Fibroblast of upper back skin (primary cell): ENCODE measurements at places on chromosomes 4 and X.

GRCh38 chr4:76302826-76303438 lies 3.6 kb upstream of the STBD1 start:
- DNase-seq, result no peak

- no peak for DNase-seq
Measured at GRCh38 chr4:105470766-105471165, 3.1 kb downstream of the PPA2 start.

DNA sequence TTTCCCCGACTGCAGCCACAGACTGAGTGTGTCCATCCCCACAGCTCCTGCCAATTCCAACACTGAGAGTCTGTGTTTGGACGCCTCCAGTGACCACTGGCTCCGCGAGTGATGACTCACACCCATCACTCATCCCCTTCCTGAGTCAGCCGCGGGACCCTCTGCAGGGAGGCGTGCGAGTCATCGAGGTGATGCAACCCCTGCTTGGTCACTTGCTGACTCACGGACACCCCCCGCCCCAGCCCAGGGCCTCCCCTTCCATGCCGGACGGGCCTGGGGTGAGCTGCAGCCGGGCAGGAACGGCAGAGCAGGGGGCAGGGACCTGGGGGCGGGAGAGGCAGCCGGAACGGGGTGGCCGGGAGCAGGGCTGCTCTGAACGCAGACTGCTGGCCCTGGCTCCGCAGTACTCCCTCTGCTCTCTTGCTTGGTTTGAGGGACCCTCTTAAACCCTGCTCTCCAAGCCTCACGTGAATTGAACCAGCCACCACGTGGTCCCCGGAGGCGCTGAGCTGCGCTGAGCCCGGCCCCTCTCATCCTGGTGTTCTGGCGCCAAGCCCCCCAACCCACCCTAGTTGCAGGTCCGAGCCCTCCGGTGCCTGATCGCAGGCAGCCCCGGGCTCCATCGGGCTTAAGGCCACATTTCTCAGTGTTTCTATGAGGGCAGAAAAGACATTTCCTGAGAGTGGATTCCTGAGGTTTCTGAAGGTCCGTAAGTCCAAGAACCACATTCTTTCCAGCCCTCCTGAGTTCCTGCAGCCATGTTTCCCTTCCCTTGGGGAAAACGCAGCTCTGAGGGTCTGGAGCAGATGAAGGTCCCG lies 32.4 kb downstream of the FGFRL1 start:
- peak; percentile 100 for DNase-seq

- DNase-seq, result no peak
Measured at GRCh38 chrX:57156397-57157049, 19.3 kb upstream of the SPIN2A start.

GRCh38 chr4:101451086-101451485 lies 103.8 kb upstream of the PPP3CA start:
- peak; percentile 59 for DNase-seq

DNA sequence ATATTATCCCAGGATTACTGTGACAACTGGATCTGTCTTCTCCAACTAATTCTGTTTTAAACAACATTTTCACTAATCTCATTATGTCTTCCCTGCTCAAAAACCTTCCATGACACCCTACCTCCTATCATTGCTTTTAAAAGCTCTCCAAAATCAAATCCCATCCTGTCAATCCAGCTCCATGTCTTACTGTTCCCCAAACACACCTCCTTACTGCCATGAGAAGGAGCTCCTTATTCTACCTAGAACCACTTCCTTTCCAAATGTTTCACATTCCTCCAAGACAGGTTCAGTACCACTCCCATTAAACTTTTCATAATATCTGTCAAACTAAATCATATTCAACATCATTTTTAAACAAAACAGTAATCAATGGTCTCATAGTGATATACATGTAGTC lies 66.9 kb upstream of the WDR17 start:
- no peak for DNase-seq

- peak; percentile 72 for DNase-seq
Measured at GRCh38 chrX:20620306-20620705, 353.6 kb upstream of the RPS6KA3 start.

DNA sequence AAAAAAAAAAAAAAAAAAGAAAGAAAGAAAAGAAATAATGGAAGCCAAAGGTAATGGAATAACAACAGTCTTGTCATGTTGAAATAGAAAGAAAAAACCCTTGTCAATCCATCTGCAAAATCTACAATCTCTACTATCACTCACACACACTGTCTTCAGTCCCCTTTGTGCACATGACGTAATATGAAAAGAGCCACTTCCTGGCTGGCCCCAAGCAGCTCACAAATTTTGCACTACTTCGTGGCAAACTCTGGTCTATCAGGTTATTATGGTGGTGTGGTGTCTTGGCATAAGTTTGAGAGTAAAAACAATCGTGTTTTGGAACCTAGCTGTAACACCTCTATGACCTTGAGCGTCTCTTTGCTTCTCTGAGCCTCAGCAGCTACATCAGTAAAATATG lies 8.3 kb upstream of the AFAP1 start:
- no peak for DNase-seq

- DNase-seq, result no peak
Measured at GRCh38 chrX:149531599-149531998, 9.2 kb upstream of the EOLA1 start.

GRCh38 chr4:1608196-1608820 lies 75.8 kb downstream of the FAM53A start:
- DNase-seq, result no peak

- no peak for DNase-seq
Measured at GRCh38 chr4:35252071-35252470, 992.2 kb downstream of the ARAP2 start.

- peak; percentile 13 for DNase-seq
Measured at GRCh38 chr4:157004279-157005161, 32.9 kb upstream of the PDGFC start.

- no peak for DNase-seq
Measured at GRCh38 chrX:153750127-153750774, 13.8 kb upstream of the PLXNB3 start.

- DNase-seq, result peak; percentile 74
Measured at GRCh38 chr4:76570141-76570973, 135.3 kb downstream of the SHROOM3 start.

DNA sequence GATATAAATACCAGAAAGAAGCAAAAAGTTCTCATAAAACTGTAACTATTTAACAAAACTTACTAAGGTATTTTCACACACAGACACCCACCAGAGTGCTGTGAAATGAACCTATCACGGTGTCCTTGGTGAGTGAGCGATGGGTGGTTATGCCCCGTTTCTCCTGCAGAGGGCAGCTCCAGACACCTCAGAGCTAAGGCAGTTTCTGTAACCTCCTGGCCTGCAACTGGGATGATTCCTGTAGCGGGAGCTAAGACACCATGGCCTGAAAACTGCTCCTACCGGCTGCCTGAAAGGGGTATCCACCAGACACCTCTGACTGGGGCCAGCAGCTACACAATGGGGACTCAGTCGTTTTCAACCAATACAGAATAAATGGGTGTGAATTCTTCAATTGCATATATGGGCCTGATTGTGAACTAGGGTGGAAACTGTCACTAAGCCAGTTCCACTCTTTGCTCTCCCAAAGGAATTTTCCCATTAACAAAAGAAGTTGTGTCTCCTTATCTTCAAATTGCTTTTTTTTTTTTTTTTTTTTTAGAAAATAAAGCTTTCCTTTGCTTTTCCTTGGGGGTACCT lies 2375.8 kb upstream of the TENM3 start:
- DNase-seq, result peak; percentile 76

- no peak for DNase-seq
Measured at GRCh38 chr4:37437163-37437562, 192.6 kb downstream of the NWD2 start.

GRCh38 chr4:100738196-100739165 lies 220.7 kb upstream of the EMCN start:
- peak; percentile 92 for DNase-seq

DNA sequence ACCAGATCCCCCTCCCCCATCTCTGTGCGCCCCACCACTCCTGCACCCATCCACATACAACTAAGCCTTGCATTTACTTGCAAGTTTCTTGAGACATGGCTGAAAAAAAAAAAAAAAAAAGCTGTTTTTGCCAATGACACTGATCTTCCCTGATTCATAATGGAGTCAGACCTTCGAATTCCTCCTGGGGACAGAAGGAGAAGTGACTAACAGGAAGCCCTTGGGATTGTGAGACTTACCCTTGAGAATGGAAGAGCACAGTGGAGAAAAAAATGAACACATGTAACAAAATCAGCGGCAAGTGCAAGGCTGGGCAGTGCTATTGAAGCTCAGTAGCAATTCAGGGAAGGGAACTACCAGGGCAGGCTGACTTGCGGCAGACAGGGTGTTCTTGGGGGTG lies 288.4 kb downstream of the BCOR start:
- peak; percentile 55 for DNase-seq

DNA sequence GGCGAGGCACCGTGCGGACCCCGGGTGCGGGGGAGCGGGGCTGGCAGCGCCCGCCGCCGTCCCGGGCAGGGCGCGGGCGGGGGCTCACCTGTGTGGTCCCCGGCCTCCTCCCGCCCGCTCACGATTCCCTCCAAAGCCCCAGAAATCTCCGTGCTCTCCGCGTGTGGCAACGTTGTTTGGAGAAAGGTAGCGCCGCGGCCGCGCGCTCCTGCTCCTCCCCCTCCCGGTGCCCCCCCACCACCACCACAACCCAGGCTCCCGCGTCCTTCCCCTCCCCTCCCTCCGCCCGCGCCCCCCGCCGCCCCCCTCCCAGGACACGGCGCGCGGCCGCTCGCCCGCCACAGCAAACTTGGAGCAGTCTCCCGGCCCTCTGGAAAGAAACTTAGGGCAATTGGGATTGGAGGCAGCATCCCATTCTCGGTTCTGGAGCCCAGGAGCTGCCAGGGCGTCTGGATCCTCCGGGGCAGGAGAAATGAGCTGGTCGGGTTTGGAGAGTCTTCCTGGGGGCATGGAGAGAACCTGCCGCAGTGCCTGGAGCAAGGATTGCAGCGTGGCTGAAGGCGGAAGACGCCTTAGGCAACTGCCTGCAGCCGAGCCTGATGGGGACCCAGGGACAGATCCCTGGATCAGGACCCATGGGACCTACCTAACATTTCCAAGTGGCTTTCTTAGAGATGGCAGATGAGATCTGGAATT lies 855 bp downstream of the KLF3 start:
- DNase-seq, result peak; percentile 54

DNA sequence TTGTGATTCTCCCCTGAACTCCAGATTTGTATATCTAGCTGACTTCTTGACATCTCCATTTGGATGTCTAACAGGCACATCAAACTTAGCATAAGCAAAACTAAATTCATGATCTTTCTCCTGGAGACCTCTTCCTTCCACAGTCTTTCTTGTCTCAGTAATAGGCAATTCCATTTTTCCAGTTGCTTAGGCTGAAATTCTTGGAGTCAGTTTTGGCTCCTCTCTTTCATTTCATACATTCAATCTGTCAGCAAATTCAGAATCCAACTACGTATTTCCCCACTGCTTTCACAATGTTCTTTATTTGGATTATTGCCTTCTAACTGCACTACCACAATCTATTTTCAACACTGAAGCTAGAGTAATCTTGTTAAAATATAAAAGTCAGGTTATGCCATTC lies 219.9 kb upstream of the GLRA2 start:
- no peak for DNase-seq

DNA sequence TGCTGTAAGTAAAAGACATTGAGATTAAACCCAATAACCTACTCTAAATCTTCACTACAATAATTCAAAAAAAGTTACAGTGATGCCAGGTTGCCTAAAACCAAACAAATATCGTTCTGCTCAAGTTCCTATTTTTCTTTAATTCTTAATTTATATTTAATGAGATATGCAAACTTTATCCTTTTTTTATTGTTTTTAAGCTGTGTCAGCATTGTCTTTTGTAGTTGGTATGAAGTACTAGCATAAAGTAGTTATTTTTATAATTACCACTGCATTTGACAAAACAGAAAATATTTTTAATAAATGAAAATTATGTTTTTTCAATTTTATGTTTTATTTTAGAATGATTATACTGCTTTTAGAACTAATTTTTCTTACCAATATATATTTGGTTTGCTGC lies 1431.1 kb upstream of the PCDH7 start:
- DNase-seq, result no peak

DNA sequence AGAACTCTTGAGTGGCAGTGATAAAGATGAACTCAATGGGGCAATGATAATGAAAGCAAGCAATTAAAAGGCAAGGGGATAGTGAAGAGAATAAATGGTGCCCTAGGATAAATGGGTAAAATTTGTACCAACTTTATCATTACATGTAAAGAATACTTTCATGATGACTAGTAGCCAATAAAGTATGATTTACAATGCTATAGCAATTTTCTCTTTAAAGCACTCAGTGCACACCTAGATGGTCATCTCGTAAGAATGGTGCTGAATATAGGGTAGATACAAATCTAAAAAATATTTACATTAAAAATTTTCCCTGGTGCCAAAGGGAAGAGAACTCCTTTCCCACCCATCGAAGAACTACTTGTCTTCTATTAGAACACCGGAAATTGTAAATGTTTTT lies 651.4 kb downstream of the STPG2 start:
- no peak for DNase-seq

DNA sequence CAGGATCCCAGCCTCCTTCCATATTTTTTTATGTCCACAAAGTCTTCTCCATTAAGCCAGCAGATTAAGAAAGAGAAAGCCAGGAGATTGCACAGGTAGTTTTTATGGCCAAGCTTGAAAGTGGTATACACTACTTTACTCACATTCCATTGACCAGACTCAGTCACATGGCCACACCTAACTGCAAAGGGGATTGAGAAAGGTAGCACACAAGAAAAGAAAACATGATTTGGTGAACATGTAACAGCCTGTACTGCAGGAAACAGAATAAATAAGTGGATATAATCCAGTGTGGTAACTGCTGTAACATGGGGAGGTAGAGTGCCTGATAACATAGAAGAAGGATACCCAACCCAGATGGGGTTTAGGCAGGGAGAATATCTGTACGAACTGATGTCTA lies 43.9 kb downstream of the HOPX start:
- no peak for DNase-seq

GRCh38 chr4:16860516-16860915 lies 37.9 kb downstream of the LDB2 start:
- DNase-seq, result peak; percentile 98

- no peak for DNase-seq
Measured at GRCh38 chr4:94416335-94416734, 35.4 kb upstream of the PDLIM5 start.

DNA sequence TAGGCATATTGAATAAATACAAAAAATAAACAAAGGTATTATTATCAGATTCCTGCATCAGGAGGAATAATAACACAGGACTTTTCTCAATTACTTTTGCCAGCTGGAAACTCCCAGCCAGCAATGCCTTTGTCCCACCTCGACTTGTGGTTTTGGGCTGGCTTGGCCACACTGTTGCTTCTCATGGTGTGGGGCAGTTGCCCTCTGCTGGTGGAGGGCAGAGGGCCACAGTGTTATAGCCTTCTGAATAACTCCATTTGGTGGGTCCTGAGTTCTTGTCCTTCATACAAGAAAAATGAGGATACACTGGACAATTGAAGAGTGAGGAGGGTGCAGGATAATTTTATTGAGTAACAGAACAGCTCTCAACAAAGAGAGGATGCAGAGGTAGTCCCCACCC lies 1206.0 kb upstream of the ADGRL3 start:
- DNase-seq, result no peak
